Heart right ventricle (tissue), 16 donors: ENCODE measurements at places on chromosomes 2 and 18. TPM values are rescaled to one million over a fixed set of nuclear protein-coding genes. Genes with fewer than 3 reads are reported as not detected.

Gene CD8B2
- total RNA-seq = not detected

GRCh38 chr2:140550821-140551220 is 1580.0 kb downstream of the LRP1B start:
- DNase-seq = no peak

- no peak for DNase-seq
Observed at GRCh38 chr2:219207134-219207883, 727 bp downstream of the ZFAND2B start.

DNA sequence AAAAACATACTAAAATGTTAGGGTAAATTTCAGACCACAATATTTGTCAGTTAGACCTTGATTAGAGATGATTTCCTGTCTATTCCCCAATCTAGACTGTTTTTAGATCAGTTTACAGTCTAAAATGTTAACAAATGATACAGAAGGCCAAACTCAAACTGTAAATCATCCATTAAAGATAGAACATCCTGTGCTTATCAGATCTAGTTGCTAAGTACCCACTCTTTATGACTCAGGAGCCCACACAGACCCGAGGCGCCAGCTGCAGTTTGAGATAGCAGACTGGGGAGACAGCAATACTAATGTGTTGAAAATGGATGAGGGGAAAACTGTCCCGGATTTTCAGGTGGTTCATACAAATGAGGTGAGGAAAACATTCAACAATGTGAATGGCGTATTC is 113.3 kb downstream of the SCG2 start:
- DNase-seq = no peak

Gene DES
- total RNA-seq = 14,174 TPM

Gene CHRND
- not detected for total RNA-seq

DNA sequence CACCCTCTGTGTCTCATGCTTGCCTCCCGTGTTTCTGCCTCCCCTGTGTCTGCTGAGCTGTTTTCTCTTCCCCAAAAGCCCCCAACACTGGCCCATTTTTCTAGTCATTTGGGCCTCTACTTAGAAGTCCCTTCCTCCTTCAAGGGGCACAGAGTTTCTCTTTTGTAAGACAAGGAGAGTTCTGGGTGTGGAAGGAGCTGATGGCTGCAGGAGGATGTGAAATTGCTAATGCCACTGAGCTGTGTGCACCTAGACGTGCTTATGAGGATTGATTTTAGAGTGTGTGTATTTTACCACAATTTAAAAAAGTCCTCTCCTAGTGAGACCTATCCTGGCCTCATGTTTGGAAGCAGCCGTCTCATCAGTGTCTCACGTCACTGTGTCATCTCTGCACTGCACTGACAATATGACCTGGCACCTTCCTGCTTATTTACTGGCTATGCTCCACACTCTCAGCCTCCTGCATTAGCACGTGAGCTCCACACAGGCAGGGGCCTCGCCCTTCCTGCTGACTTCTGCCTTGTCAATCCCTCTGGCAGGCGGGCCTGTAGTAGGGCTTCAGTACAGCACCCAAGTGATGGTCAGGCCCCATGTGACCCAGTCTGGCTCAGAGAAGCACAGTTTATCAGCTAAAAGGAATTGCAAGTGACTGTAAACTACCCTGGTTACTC is 8.0 kb upstream of the MBP start:
- no peak for DNase-seq

Gene TIGD1
- 1.8 TPM for total RNA-seq
